ENCODE measurements at places on chromosomes 11 and 22.

DNA sequence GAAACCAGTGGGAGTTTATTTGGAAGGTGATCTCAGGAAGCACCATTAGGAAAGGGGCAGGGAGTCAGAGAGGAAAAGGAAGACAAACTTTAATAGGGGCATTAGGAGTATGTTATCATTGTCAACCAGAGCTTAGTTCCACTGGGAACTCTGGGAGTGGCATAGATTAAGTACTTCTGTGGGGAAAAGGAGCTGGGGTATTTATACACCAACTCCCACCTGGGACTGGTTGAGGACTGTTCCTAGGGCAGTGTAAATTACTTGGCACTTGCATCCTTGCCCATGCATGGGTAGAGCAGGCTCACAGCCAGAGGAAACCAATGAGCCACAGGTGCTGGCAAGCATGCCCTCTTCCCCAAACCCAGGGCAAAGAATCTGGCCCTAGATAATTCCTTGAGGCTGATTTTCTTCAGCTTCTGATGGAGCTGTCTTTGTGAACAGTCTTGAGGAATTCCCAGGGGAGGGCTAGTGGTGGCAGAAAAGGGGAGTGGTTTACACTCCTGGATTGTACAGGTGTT lies 541.2 kb downstream of the MIAT start:
- DNase-seq: no peak

- DNase-seq: no peak
Measured at GRCh38 chr11:8480858-8481257, 113.2 kb downstream of the STK33 start.

DNA sequence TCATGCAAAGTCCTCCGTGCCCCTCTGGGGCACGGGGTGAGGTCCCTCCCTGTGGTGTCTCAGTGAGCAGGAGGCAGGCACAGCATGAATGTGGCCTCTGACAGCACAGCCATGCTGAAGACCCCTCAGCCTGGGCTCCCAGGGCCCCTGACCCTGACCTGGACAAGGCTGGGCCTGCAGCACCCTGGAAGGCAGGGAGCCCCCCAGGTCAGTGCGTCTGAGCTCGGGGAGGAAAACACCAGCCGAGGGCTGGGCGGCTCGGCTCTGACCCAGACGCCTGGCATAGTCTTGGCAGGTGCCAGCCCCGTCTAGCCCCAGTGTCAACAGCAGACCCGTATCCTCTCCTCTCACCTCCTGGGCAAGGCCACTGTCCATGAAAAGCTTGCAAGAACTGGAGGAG lies 1276.6 kb downstream of the BRD1 start:
- DNase-seq: no peak

DNA sequence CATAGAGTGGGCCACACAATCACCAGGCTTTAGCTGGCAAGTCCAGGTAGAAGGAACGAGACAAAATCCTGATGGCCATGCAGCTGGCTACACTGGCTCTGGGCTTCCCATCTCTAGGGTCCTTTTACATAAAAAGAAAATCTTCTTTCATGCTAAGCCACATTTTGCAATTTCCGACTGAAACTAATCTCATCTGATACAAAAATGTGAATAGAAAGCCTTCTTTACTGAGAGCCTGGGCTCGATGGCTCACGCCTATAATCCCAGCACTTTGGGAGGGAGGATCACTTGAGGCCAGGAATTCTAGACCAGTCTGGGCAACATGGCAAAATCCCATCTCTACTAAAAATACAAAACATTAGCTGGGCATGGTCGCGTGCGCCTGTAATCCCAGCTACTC lies 67.2 kb downstream of the MICAL3 start:
- DNase-seq: no peak

- DNase-seq: no peak
Measured at GRCh38 chr11:79466411-79466810, 25.6 kb upstream of the TENM4 start.

DNA sequence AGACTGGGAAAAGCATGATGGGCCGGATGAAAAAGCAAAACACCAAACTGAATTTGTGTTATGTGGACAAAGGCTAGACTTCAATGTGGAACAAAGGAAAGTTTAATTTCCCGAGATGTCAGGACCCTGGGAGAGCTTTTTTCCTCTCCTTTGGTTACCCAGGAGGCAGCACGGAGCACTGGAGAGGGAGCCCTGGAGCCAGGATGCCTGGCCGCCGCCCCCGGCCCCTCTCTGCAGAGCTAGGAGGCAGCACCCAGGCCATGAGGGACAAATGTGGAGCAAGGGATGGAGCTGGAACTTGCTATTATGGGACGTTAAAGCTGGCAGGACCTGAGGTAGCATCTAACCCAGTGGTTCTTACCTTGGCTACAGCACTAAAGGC lies 108.9 kb downstream of the MORC2 start:
- DNase-seq: no peak

DNA sequence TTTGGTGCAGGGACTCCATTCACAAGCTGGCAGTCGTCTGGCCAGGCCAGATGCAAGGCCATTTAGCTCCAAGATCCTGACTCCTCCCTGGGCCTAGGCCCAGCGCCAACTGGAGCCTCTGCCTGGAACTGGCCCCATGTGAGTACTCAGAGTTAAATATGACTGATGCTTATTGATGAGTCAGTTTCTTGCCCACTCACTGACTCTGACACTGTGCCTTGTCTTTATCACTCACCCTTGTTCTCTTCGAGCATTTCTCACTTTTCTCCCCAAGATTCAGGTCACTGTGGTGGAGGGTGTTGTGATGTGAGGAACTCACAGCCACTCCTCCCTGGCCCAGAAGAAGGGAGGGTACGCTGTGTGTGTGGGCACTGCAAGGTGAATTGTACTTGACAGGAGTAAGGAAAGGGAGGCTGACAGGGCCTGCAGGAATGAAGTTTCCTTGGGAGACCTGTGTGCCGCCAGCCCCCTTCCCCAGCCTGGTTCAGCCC lies 23.2 kb upstream of the ST3GAL4 start:
- no peak for DNase-seq

DNA sequence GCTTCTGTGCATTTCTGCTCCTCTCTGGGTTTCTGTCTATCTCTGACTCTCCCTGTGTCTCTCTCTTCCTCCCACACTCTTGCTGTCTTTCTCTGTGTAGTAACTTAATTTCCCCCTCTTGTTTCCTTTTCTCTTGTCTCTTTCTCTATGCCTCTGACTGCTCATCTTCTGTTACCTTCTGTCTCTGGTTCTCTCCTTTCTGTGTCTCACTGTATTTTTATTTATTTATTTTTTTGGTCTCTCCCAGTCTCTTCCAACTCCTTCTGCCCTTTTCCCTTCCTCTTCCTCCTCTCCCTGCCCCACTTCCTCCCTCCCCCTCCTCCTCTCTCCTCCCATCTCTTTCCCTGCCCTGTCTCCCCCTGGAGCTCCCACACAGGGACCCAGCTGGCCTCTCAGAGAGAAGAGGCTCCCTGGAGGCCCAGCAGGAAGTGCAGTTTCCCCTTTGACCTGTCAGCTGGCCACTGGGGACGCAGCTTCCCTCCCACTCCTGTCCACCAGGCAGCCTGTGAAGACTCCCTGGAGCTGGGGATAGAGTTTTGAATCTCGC lies 38.3 kb upstream of the MYH9 start:
- no peak for DNase-seq

DNA sequence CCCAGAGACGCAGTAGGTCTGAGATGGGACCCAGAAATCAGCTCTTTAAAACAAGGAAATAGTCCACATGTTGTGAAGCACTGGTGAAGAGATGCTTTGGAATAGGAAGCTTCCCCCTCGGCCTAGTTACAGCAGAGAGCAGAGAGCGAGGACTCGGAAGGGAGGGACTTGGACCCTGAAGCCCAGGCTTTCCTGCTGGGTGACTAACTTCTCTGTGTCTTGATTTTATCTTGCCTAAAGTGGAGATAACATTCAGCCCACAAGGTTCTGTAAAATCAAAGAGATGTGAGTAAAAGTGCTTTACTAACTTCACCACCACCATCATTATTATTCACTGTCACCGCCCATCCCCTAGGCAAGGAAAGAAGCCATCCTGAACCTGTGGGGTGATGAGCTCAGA lies 58.4 kb downstream of the THAP12 start:
- DNase-seq: no peak

DNA sequence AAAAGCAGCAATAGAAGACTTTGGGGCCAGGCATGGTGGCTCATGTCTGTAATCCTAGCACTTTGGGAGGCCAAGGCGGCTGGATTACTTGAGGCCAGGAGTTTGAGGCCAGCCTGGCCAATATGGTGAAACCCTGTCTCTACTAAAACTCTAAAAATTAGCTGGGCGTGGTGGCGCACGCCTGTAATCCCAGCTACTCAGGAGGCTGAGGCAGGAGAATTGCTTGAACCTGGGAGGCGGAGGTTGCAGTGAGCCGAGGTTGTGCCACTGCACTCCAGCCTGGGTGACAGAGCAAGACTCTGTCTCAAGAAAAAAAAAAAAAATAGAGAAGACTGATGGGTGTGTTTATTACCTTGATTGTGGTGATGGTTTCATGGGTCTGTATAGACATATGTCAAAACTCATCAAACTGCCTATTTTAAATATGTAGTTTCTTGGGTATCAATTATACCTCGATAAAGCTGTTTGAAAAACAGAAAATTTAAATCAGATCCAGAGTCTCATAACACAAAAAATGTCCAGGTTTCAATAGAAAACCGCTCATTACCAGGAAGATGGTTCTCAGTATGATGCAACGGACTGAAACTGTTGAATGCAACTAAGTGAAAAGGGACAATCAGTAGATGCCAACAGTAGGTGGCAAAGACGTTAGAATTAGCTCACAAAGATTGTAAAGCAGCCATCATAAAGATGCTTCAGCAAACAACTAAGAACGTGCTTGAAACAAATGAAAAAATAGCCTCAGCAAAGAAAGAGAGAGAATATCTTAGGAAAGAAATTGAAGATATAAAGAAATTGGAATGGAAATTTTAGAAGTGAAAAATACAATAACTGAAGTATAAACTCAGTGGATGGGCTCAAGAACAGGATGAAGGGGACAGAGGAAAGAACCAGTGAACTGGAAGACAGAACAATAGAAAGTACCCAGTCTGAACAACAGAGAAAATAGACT lies 33.1 kb upstream of the SEPTIN5 start:
- DNase-seq: no peak

DNA sequence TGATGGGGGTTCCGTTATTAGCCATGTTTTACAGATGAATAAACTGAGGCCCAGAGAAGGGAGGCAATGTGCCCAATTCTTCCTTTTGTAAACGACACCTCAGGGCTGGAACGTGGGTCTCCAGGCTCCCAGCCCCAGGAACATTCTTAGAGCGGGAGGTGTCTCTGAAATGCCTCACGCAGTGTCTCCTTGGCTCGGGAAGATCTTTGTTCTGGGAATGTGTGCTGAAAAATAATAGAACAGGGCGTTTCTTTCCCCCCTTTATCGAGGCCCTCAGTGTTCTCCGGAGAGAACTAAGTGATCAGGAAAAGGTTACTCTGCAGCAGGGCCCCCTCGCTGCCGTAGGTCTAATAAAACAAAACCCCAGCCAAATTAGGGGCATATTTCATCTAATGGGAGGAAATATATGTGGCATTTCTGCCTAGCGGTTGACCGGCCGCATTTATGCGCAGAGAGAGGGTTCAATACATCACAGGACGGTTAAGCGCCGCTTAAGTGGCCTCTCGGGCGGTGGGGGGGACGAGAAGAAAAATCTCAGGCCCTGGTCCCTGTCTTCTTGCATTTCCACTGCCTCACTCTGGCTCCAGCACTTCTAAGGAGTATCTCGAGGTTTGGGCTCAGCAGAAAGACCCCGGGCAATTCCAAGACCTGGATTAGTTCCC lies 564.3 kb downstream of the MN1 start:
- no peak for DNase-seq

- no peak for DNase-seq
Measured at GRCh38 chr11:119793335-119793984, 64.5 kb upstream of the NECTIN1 start.

DNA sequence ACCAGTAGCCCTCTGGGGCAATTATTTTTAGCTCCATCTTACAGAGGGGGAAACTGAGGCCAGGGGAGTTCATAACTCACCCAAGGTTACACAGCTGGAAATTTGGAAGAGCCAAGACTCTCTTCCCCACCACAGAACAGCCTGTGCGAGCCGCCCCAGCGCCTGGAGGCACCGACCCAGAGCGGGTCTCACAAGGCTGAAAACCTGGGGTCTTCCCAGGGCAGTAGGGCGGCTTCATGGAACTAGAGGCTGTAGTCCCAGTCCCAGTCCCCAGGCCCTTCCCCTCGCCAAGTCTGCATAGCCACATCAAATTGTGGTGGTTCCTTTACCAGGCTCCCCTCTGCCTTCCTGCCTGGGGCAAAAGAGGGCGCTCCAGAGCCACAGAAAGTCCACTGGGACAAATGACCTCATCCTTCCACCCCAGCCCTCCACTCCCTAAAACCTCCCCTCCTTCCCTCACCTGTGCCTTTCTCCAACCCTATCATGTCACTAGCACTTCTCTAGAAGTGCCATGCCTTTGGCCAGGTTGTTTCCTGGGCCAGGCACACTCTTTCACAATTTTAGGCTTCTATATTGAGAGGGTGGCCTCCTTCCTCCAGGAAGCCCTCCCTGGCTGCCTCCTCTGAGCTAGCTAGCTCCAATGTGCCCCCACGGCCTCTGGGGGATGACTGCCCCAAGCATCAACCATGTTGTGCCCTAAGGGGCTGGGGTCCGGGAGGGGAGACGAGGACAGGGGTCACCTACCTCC lies 15.2 kb upstream of the CDC42EP1 start:
- DNase-seq: no peak

GRCh38 chr11:75945446-75945845 lies 130.4 kb downstream of the UVRAG start:
- no peak for DNase-seq

GRCh38 chr11:47595029-47595428 lies 818 bp upstream of the C1QTNF4 start:
- DNase-seq: no peak

GRCh38 chr11:46480909-46481308 lies 89.3 kb upstream of the CHRM4 start:
- DNase-seq: no peak

DNA sequence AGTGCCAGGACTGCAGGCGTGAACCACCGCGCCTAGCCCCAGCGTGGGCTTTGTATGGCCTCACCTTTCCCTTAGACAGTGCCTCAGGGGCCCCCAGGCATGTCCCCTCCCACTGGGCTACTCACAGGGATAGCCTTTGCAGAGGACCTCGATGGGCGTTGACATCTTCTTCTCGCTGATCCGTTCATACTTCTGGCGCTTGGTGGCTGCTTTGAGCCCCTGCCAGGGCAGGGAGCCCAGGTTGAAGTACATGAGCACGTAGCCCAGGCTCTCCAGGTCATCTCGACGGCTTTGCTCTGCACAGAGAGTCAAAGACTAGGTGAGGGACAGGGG lies 17.5 kb downstream of the CSNK1E start:
- DNase-seq: no peak
